ENCODE measurements at places on chromosomes 13 and 19.

GRCh38 chr13:39051157-39051556, 12.9 kb downstream of the NHLRC3 start:
- DNase-seq = no peak

- DNase-seq = no peak
These were observed 4.6 kb upstream of the FXYD3 start for GRCh38 chr19:35110974-35111373.

- DNase-seq = peak; percentile 52
These were observed 4.8 kb upstream of the UCHL3 start for GRCh38 chr13:75544681-75545330.

DNA sequence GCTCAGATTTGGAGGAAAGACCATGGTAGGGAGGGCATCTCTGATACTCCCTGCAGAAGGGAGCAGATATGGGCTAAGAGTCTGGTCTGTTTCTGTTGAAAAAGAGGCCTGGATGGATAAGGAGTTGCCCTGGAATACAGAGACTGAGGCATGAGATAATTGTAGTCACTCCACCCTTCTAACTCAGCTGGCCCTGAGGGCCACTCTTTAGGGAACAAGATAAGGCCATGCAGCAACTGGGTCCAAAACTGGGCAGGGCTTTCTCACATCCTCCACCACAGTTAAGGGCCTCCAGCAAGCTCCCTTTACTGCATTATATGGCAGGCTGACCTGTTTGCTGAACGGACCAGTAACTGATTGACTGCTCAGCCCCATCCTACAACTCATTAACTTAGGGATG, 1.3 kb downstream of the ZNF749 start:
- no peak for DNase-seq

DNA sequence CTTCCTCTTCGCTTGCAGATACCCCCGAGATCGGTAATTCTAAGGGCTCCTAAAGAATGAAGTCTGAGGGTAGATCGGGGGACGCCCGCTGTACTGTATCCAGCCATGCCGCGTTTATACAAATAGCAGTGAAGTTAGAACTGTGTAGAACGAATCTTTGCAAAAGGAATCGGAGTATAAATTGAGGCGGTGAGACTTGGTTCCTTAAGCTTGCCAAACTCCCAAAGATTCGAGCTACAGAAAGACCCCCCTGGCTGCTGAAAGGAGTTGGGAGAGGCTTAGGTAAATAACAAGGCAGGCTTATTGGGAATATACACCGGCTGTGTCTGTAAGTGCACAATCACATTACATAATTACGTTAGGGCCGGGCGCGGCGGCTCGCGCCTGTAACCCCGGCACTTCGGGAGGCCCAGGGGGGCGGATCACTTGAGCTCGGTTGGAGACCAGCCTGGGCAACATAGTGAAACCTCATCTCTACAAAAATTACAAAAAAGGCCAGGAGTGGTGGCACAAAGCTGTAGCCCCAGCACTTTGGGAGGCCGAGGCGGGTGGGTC, 12.2 kb downstream of the TMEM160 start:
- no peak for DNase-seq

GRCh38 chr19:2555422-2556220, 79.7 kb downstream of the GADD45B start:
- DNase-seq = no peak

DNA sequence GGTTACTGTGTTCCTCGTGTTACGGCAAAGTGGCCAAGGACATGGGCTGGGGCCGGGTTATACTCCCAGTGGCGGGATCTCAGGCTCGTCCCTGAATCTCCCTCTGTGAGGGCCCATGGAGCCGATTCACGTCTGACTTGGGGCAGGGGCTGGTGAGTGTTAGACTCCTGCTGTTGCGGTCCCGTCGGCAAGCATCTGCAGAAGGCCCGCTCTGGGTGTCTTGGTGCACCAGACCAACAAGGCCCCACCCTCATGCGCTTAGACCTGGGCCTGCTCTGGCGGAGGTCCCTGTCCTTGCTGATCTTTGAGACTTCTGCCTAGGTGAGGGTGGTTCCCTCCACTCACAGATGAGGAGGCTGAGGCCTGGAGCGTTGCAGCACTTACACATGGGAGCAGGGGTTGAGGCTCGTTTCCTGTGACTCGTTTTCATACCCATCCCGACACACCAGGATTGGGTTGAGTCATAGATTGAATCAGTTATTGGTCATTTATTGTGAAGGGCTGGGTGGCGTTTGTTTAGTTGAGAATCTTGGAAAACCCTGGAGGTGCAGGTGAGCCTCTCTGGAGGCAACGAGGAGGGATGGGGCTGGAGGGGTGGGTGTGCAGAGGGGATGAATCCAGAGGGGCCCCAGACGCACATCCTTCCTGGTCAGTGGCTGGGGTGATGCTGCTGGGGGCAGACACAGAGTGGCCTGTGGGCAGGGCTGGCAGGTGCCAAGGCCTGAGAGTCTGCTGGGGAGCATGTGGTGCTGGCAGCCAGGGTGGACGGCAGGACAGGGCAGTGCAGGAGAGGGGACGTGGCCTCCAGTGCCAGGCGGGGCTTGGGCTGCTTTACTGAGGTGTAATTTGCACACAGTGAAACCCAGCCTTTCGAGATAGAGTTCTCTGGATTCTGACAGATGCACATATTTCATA, 4.6 kb downstream of the EPN1 start:
- no peak for DNase-seq

- no peak for DNase-seq
These were observed 15.6 kb downstream of the ZNF599 start for GRCh38 chr19:34757441-34757840.

DNA sequence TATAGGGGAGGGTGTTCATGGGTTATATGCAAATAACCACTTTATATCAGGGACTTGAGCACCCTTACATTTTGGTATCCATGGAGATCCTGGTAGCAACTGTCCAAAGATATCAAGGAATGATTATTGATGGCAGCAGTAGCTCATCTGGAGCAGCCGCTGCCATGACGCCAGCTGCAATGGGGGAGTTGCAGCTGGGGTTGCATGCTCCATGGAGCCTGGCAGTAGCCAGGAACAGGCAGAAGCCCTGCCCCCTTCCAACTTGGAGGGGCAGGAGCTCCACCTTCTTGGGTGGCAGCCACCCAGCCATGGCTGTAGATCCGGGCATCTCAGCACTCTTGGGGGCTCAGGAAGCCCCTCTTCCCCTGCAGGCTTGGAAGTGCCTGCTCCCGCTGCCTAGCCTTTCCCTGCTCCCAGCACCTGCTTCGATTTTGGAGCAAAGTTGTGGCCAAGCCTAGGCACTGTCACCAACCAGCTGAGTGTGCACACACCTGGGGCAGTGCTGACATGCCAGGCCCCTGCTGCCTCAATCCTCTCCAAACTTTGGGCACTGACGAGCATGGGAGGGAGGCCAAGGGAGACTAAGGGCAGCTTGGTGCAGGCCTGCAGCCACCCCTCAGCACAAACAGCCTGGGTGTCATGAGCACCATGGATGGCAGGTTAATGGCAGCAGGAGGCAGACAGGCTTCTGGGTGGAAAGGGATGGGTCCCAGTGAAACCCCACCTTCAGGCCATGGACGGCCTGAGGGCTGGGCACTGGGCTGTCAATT, 235.6 kb upstream of the CSNK1A1L start:
- no peak for DNase-seq

DNA sequence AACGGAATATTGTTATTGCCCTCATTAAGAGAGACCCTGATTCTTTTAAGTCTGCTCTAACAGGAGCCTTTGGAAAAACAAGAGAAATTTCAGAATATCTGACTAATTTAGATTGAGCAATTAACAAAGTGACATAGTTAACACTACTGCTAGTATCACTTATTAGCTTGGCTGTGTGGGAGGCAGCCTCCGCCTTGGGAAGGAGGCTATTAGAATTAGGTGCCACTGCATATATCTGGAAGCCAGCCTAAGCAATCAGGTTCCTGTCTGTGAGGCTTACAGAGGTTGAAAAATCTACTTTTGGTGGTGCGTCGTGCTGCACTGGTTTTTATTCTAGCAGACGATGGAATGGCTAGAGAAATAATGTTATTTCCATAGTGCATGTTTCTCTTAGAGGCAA, 227.2 kb downstream of the OLFM4 start:
- DNase-seq = no peak

DNA sequence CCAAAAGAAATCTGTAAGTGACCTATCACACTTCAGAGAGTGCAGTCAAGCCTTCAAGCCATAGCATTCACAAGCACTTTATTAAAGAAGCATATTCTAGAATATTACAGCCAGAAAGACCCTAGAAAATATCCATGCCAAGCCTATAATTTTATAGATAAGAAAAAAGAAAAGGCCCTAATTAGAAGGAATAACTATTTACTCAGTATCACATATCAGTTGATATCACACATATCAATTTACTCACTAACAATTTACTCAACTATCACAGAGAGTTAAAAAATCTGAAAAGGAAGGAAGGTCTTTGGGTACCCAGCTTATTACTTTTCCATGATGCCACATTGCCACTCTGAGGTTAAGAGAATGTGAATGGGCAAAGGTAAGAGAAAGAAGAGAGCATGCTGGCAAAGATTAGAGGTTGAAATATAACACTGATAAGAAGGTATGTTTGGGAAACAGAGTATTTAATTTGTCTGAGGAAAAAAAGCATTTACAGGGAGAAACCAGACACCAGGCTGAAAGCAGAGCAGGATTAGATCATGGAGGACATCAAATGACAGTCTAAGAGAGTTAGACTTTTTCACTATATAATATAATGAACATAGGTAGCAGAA, 186.2 kb downstream of the VWA8 start:
- no peak for DNase-seq

DNA sequence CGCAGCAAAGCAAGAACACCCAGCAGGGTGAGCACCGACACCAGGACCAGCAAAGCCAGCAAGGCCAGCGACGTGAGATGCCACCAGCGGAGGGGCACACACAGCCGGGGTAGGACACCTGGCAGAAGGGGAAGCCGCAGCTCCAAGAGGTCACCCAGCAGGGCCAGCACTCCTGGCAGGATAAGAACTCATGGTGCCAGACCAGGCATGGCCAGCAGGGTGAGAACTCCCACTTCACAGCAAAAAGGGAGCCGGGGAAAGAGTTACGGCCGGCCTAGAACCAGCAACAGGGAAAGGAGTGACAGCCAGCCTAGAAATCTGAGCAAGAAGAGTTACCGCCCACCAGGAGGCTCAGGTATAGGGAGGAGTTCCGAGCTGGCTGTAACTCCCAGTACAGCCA, 486 bp downstream of the SRRM5 start:
- DNase-seq = no peak

GRCh38 chr19:50000038-50000840, 24.9 kb downstream of the VRK3 start:
- no peak for DNase-seq

DNA sequence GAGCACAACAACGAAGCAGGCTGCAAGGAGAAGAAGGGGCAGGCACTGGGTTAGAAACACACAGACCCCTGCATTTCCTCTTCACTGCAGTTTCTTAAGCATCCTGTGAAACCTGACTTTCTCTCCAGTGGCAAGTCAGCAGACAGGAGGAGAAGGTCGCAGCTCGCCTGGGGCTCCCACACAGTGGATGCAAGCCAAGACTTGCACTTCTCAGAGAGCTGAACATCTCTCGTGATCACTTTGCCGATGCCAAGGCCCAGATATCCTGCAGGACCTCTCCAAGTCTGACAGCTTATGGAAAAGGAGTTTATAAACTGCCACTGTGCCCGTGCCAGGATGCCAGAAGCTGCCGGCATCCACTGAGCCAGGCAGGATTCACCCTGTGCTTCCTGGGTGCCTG, 18.4 kb downstream of the TMEM272 start:
- DNase-seq = no peak

DNA sequence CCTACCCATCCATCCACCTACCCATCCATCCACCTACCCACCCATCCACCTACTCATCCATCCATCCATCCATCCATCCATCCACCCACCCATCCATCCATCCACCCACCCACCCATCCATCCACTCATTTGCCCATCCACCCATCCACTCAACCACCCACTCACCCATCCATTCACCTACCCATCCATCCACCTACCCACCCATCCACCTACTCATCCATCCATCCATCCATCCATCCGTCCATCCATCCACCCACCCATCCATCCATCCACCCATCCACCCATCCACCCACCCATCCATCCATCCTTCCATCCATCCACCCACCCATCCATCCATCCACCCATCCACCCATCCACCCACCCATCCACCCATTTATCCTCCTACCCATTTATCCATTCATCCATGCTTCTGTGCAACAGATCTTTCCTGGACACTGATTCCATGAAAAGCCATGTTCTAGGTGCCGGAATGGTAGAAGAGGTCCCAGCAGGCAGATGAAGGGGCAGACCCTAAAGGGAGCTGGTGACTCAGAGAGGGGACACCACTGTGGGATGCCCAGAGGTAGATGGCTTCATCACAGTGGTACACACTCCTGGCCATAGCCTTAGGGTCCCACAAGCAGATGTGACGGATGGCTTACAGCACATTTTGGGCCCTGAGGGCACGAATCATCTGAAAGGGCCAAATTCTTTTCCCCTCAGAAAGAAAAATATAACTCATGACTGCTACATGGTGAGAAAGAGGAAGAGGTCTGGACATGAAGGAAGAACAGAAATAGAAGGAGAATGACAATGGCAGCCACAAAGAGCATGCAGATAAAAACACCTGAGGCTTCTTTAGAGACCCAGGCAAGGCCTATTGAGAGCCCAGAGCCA, 76.0 kb downstream of the KCTD15 start:
- DNase-seq = no peak

DNA sequence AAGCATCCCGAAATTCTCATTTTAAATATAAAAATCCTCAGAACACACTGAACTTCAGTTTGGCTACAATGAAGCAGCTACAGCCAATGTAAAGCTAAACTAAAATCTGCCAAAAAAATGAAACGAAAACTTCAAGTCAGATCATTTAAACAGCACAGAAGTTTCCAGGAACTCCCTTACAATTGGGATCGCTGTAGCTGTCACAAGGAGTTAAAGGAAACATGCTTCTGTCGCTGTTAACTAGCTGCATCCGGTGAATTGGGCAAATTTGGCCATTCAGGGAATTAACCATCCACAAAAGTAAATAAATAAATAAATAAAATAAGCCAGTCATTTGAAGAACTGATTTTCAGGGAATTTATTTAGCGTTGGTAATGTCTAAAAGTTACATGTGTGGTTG, 77.0 kb upstream of the PEG3 start:
- DNase-seq = no peak

GRCh38 chr13:25131881-25132420, 36.0 kb downstream of the PABPC3 start:
- no peak for DNase-seq

DNA sequence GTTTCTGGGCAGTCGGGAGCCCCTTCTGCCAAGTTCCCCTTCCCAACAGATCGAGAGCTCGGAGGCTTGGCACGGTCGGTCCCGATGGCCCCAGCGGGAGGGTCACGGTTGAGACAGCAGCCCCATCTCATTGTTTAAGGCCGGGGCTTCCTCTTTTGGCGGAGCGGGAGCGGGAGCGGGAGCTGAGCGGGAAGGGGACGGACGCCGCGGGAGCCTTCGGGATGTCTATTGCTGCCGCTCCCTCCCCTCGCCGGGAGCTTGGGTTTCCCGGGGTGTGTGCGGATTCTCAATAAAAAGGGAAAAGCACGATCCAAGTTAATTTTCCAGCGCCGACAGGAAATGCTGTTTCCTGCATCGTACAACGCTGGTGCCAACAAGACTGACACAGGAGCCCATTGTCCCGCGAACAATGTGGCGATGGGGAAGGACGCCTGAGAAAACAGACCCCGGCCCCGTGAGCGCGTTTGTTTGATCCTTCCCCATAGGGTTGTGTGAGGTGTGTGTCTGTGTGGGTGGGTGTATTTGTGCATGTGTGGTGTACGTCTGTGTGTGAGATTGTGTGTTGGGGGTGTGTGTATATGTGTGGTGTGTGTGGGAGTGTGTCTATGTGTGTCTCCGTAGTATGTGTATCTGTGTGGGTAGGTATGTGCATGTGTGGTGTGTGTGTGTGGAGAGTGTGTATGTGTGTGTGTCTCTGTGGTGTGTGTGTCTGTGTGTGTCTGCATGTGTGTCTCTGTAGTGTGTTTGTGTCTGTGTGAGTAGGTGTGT, 36.3 kb upstream of the FLT1 start:
- no peak for DNase-seq
